ENCODE measurements at places on chromosomes 16 and 17. TPM values are rescaled to one million over a fixed set of nuclear protein-coding genes. Genes with fewer than 3 reads are reported as not detected.

DNA sequence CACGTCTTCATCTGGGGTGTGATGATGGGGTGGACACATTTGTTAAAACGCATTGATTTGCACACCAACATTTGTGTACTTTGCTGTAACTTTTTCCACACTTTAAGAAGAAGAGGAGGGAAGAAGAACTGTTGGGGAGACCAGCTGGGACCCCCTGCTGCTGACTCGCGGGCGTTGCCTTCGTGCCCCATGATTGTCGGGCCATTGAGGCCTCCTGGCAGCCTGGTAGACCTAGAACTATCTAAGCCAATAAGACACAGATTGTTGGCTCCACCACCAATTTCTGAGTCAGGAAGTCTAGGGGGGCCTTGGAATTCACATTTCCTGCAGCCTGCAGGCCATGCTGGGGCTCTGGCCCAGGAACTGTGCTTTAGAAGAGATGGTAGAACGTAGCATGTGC, 105.5 kb downstream of the TNFRSF13B start:
- DNase-seq: no peak

CX3CL1 gene
- total RNA-seq: 2.3 TPM

LRRC36 gene
- 0.36 TPM for total RNA-seq

GRCh38 chr16:1164382-1164781, 11.5 kb downstream of the CACNA1H start:
- no peak for DNase-seq

- no peak for DNase-seq
These were observed 28.7 kb upstream of the MILR1 start for GRCh38 chr17:64420143-64420670.

ATP6V0D1 gene
- total RNA-seq: 53.7 TPM

GRCh38 chr17:62637809-62638208, 10.3 kb downstream of the MRC2 start:
- DNase-seq: no peak

AIPL1 gene
- not detected for total RNA-seq

- DNase-seq: no peak
These were observed 9.9 kb downstream of the AXIN1 start for GRCh38 chr16:342455-343213.

ECI1 gene
- 54.8 TPM for total RNA-seq

- DNase-seq: no peak
These were observed 39.6 kb upstream of the USP7 start for GRCh38 chr16:9003322-9003721.

TMEM92 gene
- total RNA-seq: 2.7 TPM

DNA sequence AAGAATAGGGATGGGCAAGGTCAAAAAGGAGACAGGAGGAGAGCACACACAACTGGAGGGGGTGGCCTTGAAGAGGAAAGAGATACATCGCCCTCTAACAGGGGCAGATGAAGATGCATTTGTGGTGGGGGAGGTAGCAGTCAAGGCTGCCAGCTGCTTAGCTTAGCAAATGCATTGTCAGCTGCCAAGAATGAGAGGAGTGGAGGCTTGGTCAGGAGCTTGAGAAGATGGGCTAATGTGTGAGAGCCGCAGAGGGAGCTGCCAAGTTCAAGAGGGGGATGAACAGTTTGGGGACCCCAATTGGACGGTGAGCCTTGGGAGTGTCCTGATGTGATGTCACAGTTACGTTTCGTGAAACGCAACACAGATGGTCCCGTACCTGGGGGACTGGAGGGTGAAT, 28.9 kb upstream of the GNA13 start:
- DNase-seq: no peak

PRAC1 gene
- total RNA-seq: 14.0 TPM

DNA sequence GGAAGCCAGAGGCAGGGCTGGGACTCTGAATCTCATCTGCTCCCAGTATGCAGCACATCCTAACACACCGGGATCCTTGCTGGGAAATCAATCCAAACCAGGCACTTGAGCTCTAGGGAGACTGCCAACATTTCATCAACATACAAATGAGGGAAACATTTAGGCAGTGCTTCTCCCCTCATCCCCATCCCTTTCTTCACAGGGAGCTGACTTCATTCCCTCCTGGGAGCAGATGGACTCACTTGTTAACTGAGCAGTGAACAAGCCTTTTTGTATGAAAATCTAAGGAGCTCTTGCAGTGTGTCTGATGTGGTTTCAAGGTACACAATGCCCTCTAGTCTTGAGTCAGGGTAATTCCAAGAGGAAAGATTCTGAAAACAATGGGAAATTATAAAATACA, 96.3 kb downstream of the TMEM114 start:
- DNase-seq: no peak

MYLK3 gene
- 1.6 TPM for total RNA-seq

DNAH9 gene
- 0.35 TPM for total RNA-seq

RAB34 gene
- 178 TPM for total RNA-seq

CA10 gene
- total RNA-seq: 0.29 TPM

DYNC1LI2 gene
- 157 TPM for total RNA-seq

- DNase-seq: no peak
These were observed 358.2 kb downstream of the KIF2B start for GRCh38 chr17:54180950-54181349.

- no peak for DNase-seq
These were observed 80.9 kb downstream of the PRKCA start for GRCh38 chr17:66383333-66383732.

CES1 gene
- total RNA-seq: not detected

ZP2 gene
- total RNA-seq: not detected

DNA sequence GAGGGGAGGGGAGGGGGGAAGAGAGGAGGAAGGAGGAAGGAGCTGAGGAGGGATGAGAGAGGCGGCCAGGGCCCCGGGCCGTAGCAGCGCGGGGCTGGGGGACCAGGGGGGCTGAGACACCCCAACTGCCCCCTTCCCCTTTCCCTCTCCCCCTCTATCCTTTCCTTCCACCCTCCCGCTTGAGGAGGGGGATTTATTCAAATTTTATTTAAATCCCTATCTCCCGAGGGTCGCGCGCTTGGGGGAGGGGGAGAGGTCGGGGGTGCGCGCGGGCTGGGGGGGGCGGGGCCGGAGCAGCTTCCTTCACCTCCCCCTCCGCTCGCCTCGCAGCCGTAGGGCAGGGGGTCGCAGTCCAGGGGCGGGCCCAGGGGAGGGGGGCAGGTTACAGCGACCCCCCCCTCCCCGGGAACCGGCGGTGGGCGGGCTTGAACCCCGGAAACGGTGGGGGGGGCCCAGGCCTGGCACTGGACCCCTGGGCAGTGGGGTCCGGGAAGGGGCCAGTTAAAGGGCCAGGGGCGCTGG, at the start of gene FBXL19:
Gene FBXL19 (plus strand): TSS at position 19 of the 522 bp plus-strand sequence. CDS start 2,183 bp downstream, outside the sequence.
- no peak for DNase-seq

GRCh38 chr17:68601565-68602288, 560 bp upstream of the FAM20A start:
- DNase-seq: no peak

DNA sequence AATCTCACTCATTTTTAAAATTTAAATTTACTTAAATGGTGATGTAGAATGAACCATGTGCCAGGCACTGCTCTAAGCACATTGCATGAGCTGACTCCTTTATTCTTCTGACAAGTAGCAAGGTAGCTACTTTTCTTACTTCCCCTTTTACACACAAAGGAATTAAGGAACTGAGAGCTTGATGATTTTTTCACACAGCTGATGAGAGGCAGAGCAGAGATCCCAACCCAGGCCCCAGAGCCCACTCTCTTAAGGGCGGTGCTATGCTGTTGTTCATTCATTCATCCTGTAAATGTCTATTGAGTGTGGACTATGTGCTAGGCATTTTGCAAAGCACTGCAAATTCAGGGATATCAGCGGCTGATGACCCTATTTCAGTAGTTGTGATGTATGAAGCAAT, 17.9 kb downstream of the SEC14L5 start:
- no peak for DNase-seq

UMOD gene
- total RNA-seq: not detected

- DNase-seq: no peak
These were observed 408 bp downstream of the LMF1 start for GRCh38 chr16:970386-970765.

LRRC45 gene
- 18.5 TPM for total RNA-seq
